RKO (cell line): ENCODE measurements at places on chromosomes 3 and 15.

- DNase-seq, result no peak
These were observed 98.1 kb downstream of the LRRK1 start for GRCh38 chr15:101017093-101017754.

- no peak for DNase-seq
These were observed 94.2 kb downstream of the THRB start for GRCh38 chr3:24400450-24400849.

- peak; percentile 38 for DNase-seq
These were observed 197.5 kb upstream of the C2CD4B start for GRCh38 chr15:62362608-62363007.

DNA sequence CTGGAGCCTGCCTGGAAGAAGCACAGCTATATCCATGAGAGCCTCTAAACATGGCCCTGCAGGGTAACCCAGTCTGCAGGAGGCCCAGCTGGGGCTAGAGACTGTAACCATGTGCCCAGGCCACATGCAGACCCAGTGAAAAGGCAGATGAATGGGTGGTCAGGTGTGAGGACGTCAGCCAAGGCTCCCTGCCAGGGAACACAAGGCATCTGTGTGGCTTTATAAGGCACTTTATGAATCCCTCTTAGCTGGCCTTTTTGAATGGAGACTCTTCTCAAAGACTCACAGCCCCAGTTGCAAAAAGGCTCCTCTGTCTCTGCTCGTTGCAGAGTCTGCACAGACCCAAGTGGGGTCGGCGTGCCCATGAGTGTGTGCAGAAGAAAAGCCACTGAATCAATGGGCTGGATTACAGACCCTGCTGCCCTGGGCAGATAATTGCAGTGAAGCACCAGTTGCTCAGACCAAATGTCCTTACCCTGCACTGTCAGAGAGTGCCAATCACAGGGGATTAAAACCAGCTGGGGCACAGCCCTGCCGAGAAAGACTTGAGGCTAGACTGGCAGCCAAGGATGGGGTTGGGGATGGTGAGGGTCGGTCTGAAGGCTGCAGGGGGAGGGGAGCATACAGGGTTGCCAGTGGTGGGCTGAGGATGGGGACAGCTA, 154.2 kb downstream of the RAB11A start:
- no peak for DNase-seq

DNA sequence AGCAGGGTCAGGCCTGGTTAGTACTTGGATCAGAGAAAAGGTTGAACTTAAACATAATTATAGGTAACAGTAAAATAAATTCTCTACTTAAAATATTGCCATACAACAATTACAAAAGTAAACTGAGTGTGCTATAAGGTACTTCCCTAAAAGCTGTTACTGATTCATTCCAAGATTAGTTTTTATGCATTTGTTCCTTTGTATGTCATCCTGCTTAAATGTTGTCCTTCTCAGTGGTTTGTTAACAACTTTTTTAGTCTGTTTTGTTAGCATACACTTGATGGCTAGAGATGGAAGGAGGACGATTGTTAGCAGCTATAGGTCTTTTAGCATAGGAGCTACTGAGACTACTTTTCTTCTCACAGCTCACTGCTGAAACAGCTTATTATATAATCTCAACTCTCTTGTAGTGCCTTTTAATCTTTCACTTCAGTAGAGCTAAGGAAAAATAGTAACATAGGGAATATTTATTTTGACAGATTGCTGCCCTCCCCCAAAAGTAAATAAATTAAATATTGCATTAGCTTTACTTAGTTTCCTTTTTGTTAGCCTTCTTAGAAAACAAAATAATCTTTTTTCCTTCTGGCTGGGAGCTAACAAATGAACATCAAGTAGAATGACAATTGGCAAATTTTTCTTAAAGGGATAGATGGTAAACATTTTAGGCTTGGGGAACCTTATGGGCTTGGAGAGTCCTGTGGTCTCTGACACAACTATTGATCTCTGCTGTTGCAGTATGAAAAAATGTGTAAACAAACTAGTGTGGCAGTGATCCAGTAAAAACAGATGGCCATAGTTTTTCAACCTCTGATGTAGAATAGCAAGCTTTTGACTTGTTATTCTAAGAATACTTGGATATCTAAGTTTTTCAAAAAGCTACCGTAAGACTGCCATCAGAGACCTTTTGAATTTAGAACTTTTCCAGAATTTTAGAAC, 39.5 kb downstream of the USP8 start:
- DNase-seq, result no peak

- DNase-seq, result no peak
These were observed 1038.6 kb downstream of the TUSC7 start for GRCh38 chr3:117748131-117748530.

GRCh38 chr3:140794507-140794906, 116.6 kb downstream of the TRIM42 start:
- no peak for DNase-seq

DNA sequence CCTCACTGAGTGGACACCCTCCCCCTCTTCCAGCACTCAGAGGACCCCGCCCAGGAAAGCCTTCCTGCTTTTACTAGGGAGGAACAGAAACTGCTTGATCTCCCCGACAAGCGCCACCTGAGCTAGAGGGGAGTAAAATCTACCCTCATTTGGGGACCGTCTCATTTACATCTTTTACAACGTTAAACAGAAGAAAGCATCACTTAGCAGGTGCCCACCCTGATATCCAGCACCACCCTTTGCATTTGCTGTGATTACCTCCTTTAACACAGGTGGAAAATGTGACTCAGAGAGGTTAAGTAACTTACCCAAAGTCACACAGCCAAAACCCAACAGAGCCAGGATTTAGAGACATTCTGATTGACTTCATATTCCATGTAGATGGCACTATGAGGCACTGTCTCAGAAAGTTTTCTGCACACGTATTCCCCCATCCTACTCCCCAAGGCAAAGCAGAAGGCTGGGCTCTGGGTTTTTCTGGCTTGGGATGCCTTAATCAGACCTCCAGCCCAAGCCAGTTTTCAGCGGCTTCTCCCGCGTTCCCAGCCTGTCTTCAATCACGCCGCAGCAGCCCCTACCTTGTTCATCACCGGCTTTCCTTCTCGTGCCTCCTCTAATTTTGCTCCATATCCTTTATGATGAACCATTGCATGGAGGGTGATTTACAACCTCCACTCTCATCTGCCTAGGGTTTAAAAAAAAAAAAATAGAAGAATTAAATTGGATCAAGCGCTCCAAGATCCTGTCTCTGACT, 314.6 kb upstream of the PROK2 start:
- no peak for DNase-seq

- peak; percentile 58 for DNase-seq
These were observed 1.5 kb downstream of the DLL4 start for GRCh38 chr15:40930430-40931299.

DNA sequence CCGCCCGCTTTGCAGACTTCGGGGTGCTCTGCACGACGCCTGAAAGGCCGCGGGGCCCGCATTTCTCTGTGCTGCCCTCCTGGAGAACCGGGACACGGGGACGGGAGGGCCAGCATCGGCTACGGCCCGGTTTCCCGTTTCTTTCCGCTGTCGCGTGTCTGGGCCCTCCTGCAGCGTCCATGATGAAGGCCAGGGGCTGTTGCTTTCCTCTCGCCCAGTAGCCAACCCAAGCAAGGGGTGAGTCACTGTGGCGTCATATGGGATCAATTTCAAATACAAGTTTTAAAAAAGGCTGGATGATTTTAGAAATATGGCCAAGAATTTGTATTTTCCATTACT, 435 bp downstream of the SLC35G2 start:
- DNase-seq, result no peak

GRCh38 chr3:73786321-73786807, 161.6 kb upstream of the PDZRN3 start:
- peak; percentile 67 for DNase-seq

- no peak for DNase-seq
These were observed 29.1 kb downstream of the RUVBL1 start for GRCh38 chr3:128094295-128095151.

GRCh38 chr15:33941279-33942063, 26.8 kb upstream of the CHRM5 start:
- no peak for DNase-seq

- no peak for DNase-seq
These were observed 56.9 kb upstream of the PHLDB2 start for GRCh38 chr3:111802163-111802625.

- DNase-seq, result no peak
These were observed 40.3 kb downstream of the ZBTB38 start for GRCh38 chr3:141408596-141408995.

- no peak for DNase-seq
These were observed 108.8 kb downstream of the DLG1 start for GRCh38 chr3:197189623-197190022.

GRCh38 chr3:185402561-185402960, 39.6 kb downstream of the MAP3K13 start:
- no peak for DNase-seq

- DNase-seq, result no peak
These were observed 516.7 kb upstream of the CFAP20DC start for GRCh38 chr3:59566481-59566975.

- DNase-seq, result no peak
These were observed 193.8 kb upstream of the GOLIM4 start for GRCh38 chr3:168289471-168290008.

- no peak for DNase-seq
These were observed 7.9 kb upstream of the BNC1 start for GRCh38 chr15:83292317-83292716.

DNA sequence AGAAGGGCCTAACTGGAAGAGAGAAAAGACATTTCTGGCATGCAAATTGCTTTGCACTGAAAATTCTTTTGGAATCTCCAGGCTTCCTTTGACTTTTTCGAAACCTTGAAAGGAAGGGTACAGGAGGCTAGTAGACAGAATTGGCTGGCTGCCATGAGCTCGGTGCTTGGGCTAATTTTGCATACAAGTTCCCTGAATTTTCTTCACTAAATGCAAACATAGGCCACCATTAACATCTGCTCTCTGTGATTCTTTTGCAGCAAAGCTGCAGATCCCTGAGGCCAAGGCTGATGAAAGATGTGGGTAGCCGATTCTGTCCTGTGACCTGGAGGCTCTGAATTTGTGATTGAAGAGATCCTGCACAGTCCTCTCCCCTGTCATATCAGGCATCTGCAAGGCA, 247.8 kb upstream of the MCTP2 start:
- DNase-seq, result no peak

DNA sequence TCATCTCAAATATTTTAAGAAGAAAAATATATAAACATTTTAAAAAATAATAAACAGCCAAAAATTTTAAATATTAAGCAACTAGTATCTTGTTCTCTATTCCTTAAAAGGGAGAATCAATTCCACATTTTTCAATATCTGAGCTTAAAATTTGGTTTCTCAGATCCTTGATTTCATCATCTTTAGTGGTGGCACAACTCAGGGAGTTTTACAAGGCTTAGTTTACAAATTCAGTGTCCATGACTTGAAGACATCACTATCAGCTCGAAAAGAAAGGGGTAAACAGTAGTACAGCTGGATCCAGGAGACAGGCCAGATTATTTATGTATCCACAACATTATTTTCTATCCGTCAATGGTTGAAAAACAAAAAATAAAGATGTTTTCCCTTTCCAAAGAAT, 11.6 kb downstream of the IGF2BP2 start:
- DNase-seq, result no peak

DNA sequence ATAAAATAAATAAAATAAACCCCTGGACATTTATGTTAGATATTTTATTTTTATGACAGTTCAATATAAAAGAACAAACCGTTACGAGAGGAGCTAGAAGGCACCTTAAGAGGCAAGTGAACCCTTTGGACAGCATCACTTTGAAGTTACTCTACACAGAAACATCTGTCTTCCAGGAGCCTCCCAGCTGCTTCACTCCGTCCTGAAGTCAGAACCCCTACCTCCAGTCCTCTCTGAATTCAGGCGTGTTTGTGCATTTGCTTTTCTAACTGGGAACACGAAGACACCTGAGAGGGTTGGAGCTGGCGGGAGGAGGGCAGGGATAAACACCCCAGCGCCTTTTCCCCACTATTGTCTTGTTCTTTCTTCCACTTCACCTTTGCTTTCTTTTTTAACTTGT, 46.2 kb downstream of the CMTM7 start:
- DNase-seq, result no peak

GRCh38 chr3:43858294-43858701, 167.6 kb downstream of the ABHD5 start:
- no peak for DNase-seq

DNA sequence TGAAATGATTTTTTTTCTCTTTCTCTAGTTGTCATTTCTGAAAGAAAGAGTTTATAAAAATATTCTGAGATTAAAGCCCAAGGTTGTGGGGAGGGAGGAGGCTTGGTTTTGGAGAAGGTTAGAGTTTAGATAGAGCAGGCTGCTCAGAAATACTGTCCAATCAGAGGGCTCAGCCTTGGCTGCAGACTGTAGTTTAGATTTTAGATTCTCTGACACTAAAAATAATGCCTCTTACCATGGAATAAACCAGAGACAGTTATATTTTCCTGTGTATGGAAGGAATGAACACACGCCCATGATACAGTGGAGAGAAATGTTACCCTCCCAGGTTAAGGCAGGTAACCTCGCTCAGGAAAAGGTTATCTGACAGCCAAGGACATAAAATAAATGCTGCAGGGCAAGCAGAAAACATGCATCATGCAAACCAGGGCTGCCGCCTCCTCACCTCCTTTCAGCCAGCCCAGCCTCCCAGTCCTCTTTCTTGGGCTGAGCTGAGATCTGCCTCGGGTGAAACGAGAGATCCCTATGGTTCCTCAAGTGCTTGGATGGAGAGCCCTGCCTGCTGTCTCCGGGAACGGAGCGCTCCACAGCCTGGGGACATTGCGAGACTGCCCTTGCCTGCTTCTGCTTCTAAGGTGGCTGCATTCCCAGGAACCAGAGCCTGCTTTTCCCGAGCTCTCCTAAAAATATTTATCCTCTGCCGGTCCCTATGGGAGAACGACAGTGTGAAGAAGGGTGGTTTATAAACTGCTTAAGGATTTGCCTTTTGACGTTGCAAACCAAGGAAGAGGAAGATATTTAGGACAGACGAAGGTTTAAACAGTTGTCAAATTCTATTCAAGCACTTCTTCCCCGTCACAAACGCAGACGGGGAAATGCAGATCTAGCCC, 848 bp downstream of the NCEH1 start:
- peak; percentile 69 for DNase-seq

GRCh38 chr3:147945968-147946519, 536.9 kb downstream of the ZIC1 start:
- peak; percentile 64 for DNase-seq

- no peak for DNase-seq
These were observed 6.3 kb downstream of the TIGIT start for GRCh38 chr3:114299941-114300624.

GRCh38 chr3:162390891-162391290, 894.3 kb downstream of the OTOL1 start:
- peak; percentile 67 for DNase-seq
